NCI-H1105 (cell line): ENCODE measurements at places on chromosomes 12 and 14.

- DNase-seq = peak; percentile 27
Observed at GRCh38 chr14:20477211-20477876, 8.1 kb downstream of the PNP start.

GRCh38 chr12:22974865-22975264 lies 349.9 kb downstream of the ETNK1 start:
- no peak for DNase-seq

GRCh38 chr12:24943947-24944600 lies 4.8 kb downstream of the BCAT1 start:
- no peak for DNase-seq

DNA sequence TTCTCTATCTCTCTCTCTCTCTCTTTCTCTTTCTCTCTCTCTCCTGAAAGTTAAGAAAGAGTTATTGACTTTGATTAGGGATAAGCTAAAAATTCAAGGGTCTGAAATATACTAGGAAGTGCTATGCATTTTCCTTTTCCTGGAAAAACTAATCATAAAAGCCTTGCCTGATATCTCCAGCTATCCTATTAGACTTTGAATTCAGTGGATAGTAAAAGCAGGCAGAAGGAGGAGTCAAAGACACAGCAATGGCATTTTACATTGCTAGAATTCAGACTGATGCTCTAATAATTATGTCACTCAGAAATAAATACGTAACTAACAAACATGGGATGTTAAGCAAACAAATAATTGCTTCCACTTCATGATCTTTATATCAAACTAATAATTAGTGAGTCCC lies 272.0 kb downstream of the SSPN start:
- peak; percentile 21 for DNase-seq

GRCh38 chr12:93393425-93393824 lies 15.7 kb downstream of the NUDT4 start:
- no peak for DNase-seq

- peak; percentile 72 for DNase-seq
Observed at GRCh38 chr12:575948-576614, 87.2 kb downstream of the NINJ2 start.

GRCh38 chr12:5487076-5487475 lies 55.2 kb downstream of the NTF3 start:
- no peak for DNase-seq

GRCh38 chr14:54722791-54723432 lies 156.0 kb downstream of the SAMD4A start:
- no peak for DNase-seq

GRCh38 chr12:4584896-4585295 lies 22.9 kb downstream of the DYRK4 start:
- no peak for DNase-seq

DNA sequence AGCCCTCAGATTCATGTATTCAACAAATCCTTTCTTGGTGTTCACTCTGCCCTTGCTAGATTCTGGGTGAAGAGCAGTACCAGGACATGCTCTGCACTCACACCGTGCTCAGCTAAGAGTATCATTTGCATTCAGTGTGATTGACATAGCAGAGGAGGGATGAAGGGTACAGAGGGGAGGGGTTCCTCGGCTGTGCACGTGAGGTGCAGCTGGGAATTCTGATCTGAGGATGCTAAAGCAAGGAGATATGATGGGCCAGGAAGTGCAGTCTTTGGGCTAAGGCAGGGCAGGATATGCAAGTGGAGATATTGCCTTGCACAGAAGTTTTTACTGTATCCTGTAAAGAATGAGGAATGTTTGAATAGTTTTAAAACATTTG lies 108.6 kb downstream of the FGD4 start:
- DNase-seq = no peak

GRCh38 chr12:27974735-27975221 lies 2.2 kb upstream of the PTHLH start:
- DNase-seq = no peak
